ENCODE measurements at places on chromosomes 13 and 19.

DNA sequence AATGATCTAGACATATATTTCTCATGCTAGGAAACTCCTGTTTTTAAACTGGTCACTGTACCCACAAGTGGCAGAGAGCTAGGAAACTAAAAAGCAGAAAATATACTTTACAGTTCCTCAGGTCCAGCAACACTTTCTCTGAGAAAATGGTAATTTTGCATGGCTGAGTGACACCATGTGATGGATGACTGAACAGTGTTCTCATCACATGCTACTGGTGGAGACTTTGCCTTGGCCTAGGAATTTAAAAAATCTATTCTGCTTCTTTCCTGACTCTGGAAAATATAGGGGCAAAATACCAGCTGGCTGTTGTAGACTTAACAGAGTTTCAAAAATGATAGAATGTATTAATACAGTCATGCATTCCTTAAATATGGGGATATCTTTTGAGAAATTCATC is 50.0 kb downstream of the LATS2 start:
- no peak for DNase-seq

DNA sequence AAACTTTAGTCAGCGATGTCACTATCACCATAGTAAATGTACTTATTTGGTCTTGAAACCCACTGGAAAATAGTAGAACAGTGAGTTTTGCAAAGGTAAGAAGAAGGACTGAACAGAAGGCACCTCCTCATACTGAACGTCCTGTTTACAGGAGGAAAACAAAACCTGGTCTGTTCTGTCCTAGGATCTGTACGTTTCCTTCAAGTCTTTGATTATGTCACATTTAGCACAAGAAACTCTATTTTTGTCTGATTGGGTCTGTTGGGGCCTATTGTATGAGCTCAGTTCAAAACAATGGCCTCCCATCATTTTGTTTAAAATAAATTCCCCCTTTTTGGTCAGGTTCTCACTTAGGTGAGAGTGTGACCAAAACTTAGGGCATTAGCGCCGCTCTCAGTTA is 11.2 kb upstream of the CFAP97D2 start:
- DNase-seq, result no peak

- DNase-seq, result no peak
Observed at GRCh38 chr13:43390619-43391018, 367.2 kb downstream of the DNAJC15 start.

DNA sequence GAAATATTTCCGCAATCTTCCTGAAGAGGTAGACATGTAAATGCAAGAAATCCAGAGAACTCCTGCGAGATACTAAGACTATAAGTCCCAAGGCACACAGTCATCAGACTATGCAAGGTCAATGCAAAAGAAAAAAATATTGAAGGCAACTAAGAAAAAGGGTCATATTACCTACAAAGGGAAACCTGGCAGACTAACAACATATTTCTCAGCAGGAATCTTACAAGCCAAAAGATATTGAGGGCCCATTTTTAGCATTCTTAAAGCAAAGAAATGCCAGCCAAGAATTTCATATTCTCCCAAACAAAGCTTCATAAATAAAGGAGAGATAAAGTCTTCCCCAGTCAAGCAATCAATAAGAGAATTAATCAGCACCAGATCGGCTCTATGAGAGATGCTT is 298.5 kb upstream of the ATXN8OS start:
- no peak for DNase-seq

DNA sequence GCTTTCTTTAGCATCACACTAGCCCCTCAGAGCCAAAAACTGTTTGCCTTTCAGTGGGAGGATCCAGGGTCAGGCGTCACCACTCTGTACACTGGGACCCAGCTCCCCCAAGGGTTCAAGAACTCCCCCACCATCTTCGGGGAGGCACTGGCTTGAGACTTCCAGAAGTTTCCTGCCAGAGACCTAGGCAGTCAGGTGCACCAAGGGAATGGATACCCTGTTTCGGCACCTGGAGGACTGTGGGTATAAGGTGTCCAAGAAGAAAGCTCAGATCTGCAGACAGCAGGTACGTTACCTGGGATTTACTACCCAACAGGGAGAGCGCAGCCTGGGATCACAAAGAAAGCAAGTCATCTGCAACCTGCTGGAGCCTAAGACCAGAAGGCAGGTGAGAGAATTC is 603.0 kb downstream of the UQCRFS1 start:
- no peak for DNase-seq

DNA sequence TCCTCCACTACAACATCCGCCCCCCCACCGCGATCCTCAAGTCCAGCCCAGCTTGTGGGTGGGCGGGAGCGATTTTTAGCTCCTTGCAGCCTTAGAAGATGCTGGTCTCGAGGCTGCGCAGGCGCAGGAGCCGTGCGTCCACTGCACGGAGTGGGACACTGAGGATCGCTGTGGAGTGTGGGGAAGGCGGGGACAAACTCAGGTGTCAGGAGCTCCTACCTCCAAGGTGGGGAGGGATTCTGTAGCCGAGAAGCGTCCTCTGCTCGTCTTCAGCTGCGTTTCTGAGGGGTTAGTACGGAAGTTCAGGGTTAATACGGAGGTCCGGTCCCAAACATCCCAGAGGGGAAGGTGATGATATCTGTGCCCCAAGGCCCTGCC is at the start of gene RTBDN:
Gene RTBDN (minus strand): TSS at position 14 of the 378 bp plus-strand sequence. CDS start 4,600 bp downstream, outside the sequence.
- DNase-seq, result no peak

DNA sequence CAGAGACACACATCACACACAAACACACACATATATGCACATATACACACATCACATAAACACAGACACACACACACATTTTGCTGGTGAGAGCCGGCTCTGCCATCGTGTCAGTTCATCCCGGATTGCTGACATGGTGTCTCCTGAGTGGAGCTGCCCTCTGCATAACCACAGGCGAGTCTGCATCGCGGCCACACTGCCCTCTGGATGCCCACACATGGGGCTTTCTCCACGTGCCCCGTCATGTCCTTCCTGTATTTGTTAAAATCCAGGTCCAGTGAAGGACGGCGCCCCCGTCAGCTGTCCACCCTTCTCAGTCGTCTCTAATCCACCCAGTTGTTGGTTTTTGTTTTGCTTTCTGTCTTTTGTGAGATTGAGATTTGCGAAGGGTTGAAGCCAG is 52.6 kb upstream of the F7 start:
- no peak for DNase-seq

DNA sequence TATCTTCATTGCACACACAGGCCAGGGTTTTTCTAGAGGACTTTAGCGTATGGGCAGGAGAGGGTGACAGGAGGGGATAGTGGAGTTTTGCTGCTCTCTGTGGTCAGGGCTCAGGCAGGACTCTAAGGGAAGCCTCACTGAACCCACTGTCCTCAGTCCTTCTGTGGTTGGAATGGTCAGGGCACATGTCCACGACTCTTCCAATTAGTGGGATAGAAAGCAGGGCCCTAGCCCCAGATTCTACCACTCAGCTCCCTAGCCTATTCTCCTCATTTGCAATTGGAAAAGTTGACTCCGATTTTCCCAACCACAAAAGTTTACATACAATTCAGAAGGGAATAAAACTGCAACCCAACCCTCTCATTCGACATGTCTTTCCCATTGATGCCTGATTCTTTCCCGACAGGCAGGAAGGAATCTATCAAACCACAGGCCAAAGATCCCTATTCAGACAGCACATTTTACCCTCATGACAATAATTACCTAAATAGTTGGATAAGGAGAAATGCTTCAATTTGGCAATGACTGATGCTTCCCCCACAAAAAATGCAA is 38.2 kb downstream of the TGDS start:
- DNase-seq, result no peak

- DNase-seq, result no peak
Observed at GRCh38 chr13:23144431-23144830, 36.3 kb upstream of the SGCG start.

GRCh38 chr19:54137699-54138488 is at the start of gene CNOT3:
TSS of gene CNOT3 (plus strand) at chr19:54137762. CDS start at chr19:54142979, 5,217 bp downstream.
- DNase-seq, result no peak

DNA sequence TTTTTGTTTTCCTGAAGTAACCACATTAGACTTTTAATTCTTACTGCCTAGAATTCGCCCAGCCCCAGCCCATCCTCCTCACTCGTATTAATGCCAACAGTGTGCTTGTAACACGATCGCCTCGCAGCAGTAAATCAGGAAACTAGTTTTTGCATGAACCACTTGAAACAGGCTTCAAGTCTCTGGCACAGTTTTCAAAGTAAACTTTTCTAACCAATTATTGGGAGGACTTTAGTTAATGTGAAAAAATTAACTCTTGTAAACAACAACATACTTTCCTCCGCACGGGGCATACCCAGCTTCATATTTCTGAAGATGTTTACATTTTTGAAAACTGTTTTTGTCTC is 39.2 kb downstream of the TNFRSF19 start:
- no peak for DNase-seq

- no peak for DNase-seq
Observed at GRCh38 chr13:101714195-101714594, 261.7 kb downstream of the ITGBL1 start.

GRCh38 chr13:18944501-18945068 is 237.0 kb downstream of the TUBA3C start:
- DNase-seq, result no peak

DNA sequence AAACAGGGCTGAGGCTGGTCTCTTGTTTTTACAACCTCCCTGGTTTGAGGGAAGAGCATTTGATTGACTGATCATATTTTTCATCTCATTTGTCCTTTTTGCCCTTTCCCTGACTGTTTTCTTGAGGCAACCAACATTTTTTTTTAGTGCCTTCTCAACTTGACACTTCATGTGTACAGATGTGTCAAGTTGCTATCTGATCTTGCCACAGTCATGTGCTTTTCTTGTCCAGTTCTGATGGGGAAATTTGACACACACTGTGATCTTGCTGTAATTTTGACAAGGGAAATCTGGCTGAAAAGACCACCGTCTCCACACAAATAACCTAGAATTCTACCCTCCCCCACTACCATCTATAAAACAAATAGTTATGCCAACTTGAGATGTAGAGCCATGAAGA is 329.6 kb downstream of the KCTD12 start:
- DNase-seq, result no peak

DNA sequence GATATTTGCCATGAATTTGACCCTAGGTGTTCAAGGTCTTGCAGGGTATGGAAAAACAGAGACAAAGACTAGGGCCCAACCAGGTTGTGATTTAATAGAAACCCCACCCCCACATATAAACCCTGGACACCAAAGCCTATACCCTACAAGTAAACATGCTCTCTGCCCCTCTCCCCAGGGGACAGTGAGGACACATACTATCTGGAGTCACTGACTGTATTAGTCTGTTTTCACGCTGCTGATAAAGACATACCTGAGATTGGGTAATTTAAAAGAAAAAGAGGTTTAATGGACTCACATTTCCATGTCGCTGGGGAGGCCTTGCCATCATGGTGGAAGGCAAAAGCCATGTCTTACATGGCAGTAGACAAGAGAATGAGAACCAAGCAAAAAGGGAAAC is 88.3 kb downstream of the RAP2A start:
- DNase-seq, result no peak

DNA sequence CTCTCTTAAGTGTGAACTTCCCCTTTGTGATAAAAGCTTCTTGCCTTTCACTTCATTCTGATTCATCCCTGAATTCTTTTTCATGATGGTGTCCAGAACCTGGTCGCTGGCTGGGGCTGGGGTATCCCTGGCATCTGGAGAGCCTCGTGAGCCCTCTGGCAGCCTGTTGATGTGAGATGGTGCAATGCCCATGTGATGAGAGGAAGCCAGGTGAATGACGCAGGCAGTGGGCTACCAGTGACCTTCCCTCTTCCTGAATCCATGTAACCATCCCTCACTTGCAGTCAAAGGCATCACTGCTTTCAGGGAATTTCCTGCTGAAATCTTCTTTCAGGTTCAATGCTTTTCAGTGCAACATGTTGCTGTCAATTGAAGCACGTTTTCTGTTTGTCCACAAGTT is 158.6 kb upstream of the SLC10A2 start:
- no peak for DNase-seq

- no peak for DNase-seq
Observed at GRCh38 chr13:65368832-65369231, 1861.3 kb downstream of the PCDH9 start.

GRCh38 chr19:13053761-13054625 is 48.7 kb downstream of the LYL1 start:
- peak; percentile 38 for DNase-seq

GRCh38 chr19:20351244-20351643 is 184.2 kb downstream of the ZNF486 start:
- no peak for DNase-seq

GRCh38 chr13:96071504-96071903 is 18.3 kb upstream of the UGGT2 start:
- no peak for DNase-seq

- DNase-seq, result no peak
Observed at GRCh38 chr13:53012707-53013106, 15.9 kb upstream of the OLFM4 start.

GRCh38 chr19:56136362-56136761 is 4.7 kb upstream of the ZNF444 start:
- DNase-seq, result no peak

GRCh38 chr13:40672765-40673397 is 6.4 kb upstream of the FOXO1 start:
- DNase-seq, result no peak

DNA sequence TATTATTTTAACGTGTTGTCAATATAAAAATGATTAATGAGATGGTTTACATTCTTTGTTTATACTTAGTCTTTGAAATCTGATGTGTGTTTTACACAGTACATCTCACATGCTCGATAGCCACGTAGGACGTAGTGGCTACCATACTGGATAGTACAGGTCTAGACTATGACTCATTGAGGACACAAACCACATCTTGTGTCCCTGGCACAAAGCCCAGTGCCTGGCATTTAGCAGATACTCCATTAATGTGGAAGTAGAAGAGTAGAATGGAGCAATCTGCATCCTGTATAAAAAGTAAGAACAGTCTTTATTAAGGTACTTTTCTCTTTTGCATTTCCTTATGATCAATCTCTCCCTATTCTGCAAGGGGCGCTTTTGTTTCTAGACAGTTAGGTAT is 49.0 kb upstream of the FRY start:
- no peak for DNase-seq

DNA sequence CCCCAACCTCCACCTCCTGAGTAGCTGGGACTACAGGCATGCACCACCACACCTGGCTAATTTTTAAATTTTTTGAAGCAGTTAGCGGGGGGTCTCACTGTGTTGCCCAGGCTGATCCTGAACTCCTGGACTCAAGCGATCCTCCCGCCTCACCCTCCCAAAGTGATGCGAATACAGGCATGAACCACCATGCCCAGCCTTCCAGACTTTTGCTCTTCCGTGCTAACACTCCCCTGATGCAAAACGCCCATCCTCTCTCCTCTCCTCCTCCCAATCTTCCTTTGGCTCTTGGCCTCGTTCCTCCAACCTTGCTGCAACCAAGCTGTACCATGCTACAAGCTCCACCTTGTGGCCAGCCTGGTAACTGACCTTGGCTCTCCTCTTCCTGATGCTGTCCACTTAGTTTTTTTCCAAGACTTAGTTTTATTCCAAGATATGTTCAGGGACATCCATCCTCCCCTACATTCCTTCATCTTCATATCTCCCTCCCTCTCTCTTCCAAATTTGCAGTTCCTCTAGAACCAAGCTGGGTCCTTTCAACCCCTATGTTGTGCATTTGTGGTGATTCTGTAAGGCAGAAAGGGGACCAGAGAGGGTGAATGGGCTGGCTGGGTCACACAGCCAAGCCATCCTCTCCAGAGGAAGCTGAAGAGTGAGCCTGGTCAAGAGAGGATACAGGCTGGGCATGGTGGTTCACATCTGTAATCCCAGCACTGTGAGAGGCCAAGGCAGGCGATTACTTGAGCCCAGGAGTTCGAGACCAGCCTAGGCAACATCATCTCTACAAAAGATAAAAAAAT is 32.8 kb downstream of the TINCR start:
- no peak for DNase-seq

- DNase-seq, result no peak
Observed at GRCh38 chr13:32585550-32586079, 637 bp upstream of the PDS5B start.

- DNase-seq, result no peak
Observed at GRCh38 chr19:47331931-47332547, at the start of gene C5AR2. TSS of gene C5AR2 (plus strand) at chr19:47332175. CDS start at chr19:47340800, 8,625 bp downstream.

GRCh38 chr13:102536695-102537485 is 59.9 kb upstream of the TPP2 start:
- DNase-seq, result no peak

Data from Panc1 (cell line).